ENCODE measurements at places on chromosomes 5 and 9.
A peak's percentile ranks its signal among the peaks of the same experiment; 100 is the strongest.

DNA sequence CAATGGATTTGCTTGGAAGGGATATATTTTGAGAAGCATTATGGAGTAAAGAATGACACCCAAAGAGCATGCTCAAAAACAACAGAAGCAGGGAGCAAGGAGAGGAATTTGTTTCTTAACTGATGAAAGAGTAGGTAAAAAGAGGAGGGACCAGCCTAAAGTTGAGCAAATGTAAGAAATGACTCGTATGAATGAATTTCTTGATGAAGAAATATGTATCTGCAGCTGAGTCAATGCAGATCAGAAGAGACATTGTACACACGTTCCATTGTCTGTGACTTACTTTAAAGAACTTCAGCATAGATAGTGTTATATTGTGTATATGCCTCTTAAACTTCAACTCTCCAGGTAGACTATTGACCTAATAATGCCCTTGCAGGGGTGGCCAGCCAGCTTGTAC lies 112.7 kb upstream of the NREP start:
- DNase-seq, result no peak

GRCh38 chr5:102969641-102970040 lies 150.3 kb downstream of the GIN1 start:
- no peak for DNase-seq

DNA sequence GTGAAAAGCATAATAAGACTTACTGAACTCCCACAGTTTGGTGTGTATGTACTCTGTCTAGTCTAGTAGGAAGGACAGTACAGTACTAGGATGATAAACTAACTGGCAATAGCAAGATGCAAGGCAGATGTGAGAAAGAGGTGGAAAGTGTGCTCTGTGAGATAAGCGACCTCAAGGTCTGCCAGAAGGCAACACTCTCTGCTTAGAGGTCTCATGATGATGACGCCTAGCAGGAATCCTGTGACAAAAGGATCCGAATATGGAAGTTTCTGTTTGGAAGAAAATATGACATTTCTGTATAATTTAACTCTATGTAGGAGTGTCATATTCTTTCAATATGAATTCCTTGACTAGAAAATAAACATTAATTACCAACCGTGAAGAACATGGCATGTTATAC lies 112.2 kb downstream of the PLPPR1 start:
- no peak for DNase-seq

- DNase-seq, result no peak
Measured at GRCh38 chr9:107669422-107669821, 179.9 kb upstream of the KLF4 start.

DNA sequence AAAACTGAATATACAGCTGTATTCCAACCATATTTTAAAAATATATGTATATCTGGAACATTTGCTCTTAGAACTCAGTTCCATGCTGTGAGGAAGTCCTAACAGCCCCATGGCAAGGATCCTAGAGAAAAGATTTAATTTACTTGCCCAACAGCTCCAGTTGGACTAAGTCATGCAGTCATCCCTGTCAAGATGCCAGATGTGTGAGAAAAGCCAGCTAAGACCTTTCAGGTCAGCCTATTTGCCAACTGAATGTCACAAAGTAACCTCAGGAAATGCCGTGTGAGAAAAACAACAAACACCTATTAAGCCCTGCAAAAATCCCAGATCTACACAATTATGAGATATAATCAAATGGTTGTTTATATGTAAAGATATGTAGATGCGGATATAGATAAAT lies 416.3 kb downstream of the NR2F1-AS1 start:
- DNase-seq, result peak; percentile 7
